ENCODE measurements at places on chromosomes 4 and X.
A peak's percentile ranks its signal among the peaks of the same experiment; 100 is the strongest.

GRCh38 chrX:100975212-100975611, 5.7 kb downstream of the ARL13A start:
- no peak for DNase-seq

DNA sequence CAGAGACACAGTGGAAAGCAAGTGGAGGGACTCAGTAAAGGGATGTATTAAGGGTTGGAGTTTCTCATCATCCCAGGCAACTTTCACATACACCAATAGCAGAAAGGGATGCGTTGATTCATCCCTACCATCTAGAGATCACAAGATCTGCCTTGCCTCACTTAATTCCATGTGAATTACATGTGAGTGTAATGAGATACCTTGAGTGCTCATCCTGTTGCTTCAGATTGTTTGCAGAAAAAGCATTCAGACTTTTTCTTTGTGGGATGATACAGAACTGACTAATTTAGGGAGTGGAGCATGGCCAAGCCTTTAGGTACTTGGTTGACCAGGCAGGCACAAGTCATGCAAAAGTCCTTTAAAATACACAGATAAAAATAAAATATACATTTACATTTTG, 124.8 kb upstream of the SLIT2 start:
- DNase-seq = no peak

DNA sequence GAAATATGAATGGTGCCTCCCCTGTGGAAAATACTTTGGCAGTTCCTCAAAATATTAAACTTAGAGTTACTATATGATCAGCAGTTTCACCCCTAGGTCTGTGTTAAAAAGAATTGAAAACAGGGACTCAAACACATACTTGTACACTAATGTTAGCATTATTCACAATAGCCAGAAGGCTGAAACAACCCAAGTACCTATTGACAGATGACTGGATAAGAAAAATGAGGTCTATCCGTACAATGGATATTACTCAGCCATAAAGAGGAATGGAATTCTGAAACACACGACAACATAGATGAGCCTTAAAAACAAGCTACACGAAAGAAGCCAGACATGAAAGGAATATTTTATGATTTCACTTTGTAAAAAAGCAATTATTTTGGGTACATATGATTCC, 54.9 kb downstream of the PGRMC2 start:
- no peak for DNase-seq

DNA sequence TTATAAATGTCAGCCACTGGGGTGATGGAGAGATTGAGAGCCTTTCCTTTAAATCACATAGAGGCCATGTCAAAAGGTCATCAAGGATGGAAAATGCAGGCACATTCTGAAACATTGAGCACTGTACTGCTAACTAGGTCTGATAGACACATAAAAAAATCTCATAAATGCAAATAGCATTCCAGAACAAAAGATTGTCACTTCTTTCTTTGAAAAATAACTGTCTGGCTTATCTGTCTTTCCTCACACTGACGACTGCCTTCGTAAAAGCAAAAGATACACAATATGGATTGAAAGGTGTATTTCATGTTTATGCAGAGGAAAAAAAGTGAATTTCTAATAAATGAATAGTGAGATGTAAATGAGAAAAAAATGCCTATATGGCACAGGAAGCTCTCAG, 59.9 kb downstream of the PABPC4L start:
- DNase-seq = no peak

GRCh38 chrX:28124416-28124815, 143.2 kb upstream of the DCAF8L1 start:
- DNase-seq = no peak

- no peak for DNase-seq
Measured at GRCh38 chr4:71608678-71609071, 175.2 kb downstream of the GC start.

- DNase-seq = no peak
Measured at GRCh38 chr4:184188443-184189400, 29.0 kb downstream of the ENPP6 start.

GRCh38 chr4:152029631-152030030, 268.8 kb upstream of the GATB start:
- DNase-seq = no peak

DNA sequence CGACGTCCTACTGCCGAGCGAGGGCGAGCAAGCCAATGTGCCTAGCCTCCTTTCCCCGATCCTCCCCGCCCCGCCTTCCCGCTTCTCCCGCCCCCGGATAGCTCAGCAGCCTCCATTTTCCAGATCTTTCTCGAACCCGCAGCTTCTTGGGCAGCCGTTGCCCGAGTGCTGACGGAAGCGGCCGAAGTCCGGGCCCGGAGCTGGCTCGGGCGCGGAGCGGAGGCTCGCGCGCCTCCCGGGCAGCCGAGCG, 172 bp upstream of the HSPA4L start:
- peak; percentile 91 for DNase-seq

GRCh38 chrX:107135049-107135964, 16.7 kb upstream of the RBM41 start:
- DNase-seq = no peak

- no peak for DNase-seq
Measured at GRCh38 chr4:122758033-122758432, 25.5 kb downstream of the BBS12 start.

- DNase-seq = peak; percentile 85
Measured at GRCh38 chr4:1010395-1011021, 918 bp upstream of the FGFRL1 start.

- DNase-seq = no peak
Measured at GRCh38 chrX:19017271-19017670, 33.4 kb upstream of the PHKA2 start.

- DNase-seq = no peak
Measured at GRCh38 chr4:167713756-167714155, 378.6 kb upstream of the ANXA10 start.

GRCh38 chrX:50188859-50189600, 11.8 kb downstream of the AKAP4 start:
- no peak for DNase-seq

DNA sequence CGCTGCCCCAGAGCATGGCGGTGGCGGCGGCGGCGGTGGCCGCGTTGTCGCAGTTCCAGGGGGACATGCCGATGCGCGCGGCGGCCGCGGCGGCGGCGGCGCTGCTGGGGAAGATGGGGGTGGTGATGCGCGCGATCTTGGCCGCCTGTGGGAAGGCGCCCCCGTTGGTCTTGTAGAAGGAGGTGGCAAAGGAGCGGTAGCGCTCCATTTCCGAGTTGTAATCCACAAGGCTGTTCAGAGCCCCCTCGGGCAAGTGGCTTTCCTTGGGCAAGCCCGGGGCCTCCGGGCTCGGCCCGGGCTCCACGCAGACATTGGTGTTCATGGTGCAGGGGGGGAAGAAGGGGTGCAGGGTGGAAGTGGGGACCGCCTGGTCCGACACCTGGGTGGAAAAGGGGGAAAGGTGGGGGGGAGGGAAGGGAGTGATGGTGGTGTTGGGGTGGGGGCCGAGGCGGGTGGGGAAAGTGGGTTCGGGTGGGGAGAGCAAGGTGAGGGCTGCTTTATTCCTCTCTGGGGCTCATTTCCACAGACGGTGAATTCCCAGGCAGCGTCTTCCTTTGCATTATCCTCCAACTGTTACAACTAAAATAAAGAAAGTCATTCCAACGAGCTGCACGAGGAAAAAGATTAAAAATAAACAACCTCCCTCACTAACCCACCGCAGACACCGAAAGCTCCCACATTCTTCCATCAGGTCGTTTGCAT, 3.1 kb downstream of the CXXC4 start:
- DNase-seq = peak; percentile 66

- no peak for DNase-seq
Measured at GRCh38 chr4:4420421-4420820, 33.5 kb downstream of the NSG1 start.

Data from Right ventricle myocardium superior (tissue), 1 donor.